COLO829 (cell line): ENCODE measurements at places on chromosomes 4 and X.

DNA sequence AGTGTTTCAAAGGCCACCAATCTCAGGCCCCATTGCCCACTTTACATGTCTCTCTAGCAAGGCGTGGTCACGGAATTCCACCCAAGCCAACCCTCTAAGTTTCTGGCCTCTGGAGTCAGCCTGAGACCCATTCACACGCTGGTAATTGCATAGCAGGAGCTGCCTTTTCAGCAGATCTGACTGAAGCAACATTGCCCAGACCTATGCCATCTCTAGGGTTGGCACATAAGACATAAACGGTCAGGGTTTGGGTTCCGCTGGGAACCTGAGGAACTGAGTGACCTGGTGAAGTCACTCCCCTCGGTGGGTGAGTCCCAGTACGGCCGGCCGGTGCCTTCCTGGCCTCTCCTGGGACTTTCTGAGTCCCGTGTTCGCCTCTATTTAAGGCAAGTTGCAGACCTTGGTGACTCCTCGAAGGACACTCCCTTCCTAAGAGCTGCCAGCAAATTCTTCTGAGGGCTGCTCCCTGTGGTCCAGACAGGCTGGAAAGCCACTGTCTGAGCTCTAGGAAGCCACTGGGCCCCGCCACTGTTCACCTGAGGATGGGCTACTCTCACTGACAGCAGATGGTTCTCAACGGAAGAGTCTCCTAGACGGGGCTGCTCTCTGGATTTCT, 15.9 kb downstream of the CTAG1A start:
- DNase-seq, result no peak

GRCh38 chr4:142191901-142192300, 555.5 kb downstream of the IL15 start:
- no peak for DNase-seq

- DNase-seq, result no peak
Measured at GRCh38 chr4:163693211-163693610, 198.7 kb downstream of the TMA16 start.

- no peak for DNase-seq
Measured at GRCh38 chrX:133985967-133986683, 731 bp upstream of the GPC3 start.

DNA sequence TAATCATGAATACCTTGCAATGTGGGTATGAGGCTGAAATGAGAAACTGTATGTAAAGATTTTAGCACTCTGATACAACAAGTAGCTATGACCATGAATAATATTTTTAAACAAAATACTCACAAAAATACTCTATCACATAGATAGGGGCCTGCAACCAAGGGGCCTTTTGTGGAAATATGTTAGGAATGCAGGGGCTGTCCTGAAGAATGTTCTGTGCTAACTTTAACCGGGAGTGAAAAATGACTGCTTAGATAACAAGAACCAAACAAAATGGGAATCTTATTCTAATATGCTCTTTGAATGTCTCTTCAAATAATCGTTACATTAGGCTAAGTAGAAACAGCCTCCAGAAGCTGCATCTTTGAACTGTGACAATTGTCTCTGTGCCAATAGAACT, 37.9 kb upstream of the GYPA start:
- no peak for DNase-seq

DNA sequence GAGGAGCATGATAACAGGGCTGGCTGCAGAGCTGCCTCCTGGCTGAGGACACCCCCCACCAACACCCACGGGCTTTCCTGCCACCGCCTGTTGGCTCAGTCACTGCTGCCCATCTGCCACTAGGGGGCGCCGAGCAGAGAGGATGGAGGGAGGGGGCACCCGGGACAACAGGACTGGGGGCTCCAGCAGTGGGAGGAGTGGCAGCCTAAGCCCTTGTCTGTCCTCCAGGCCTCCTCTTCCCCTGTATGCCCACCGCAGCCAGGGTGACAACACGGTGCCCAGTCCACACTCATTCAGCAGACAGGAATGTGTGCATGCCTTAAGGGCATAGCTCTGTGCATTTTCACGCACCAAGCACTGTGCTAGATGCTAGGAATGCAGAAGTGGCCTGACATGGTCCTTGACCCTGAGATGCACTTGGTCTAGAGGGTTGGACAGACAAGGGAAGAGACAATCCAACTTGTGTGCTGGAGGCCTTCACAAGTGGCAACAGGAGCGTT, 149.9 kb downstream of the AMMECR1 start:
- peak; percentile 50 for DNase-seq

GRCh38 chrX:53279296-53280237, 1.8 kb downstream of the IQSEC2 start:
- DNase-seq, result no peak

GRCh38 chrX:154411981-154412340, 622 bp downstream of the TAFAZZIN start:
- peak; percentile 60 for DNase-seq

DNA sequence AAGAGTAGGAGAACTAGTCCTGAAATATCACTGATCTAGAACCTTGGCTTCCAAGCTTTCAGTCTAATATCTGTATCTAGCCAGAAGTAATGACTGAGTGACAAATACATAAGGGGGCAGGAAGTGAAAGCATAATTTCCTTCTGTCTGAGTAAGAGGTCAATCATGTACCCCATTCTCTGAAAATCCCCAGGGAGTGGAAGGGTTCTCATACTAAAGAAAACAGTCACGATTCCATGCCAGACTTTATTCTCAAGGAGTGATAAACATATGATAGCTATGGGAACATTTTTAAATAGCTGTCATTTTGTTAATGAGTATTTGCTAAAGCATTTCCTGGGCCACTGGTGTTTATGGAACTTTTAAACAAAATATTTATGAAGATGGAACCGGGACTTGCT, 308.5 kb downstream of the ARHGAP24 start:
- DNase-seq, result no peak

GRCh38 chr4:74480267-74480666, 35.3 kb downstream of the AREG start:
- no peak for DNase-seq

DNA sequence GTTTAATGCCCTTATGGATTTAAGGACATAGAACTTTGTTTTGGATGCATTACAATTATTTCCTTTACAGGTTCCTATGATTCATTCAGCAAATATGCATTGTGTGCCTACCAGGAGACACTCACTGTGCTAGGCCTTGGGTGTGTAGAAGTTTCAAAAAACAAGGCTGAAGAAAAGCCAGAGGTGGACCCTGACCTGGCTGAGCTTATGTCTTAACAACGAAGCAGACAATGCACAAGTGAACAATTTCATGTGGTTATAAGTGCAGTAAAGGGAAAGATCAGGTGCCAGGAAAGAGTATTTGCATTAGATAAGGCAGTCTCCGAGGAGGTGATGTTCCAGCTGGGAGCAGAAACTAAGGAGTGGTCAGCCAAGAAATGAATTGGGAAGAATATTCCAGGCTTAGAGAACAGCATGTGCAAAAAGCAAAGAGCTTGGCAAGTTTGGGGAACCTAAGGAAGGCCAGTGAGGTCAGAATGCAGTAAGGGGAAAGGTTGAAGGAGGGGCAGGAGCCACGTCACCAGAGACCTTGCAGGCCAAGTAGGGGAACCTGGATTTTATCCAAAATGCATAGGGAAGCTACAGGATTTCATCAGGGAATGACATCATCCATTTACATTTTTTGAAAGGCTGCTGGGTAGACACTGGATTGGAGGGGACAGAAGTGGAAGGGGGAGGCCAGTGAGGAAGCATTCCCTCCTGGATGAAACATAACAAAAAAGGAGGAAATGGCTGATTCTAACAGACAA, 193.6 kb downstream of the SOWAHB start:
- no peak for DNase-seq

DNA sequence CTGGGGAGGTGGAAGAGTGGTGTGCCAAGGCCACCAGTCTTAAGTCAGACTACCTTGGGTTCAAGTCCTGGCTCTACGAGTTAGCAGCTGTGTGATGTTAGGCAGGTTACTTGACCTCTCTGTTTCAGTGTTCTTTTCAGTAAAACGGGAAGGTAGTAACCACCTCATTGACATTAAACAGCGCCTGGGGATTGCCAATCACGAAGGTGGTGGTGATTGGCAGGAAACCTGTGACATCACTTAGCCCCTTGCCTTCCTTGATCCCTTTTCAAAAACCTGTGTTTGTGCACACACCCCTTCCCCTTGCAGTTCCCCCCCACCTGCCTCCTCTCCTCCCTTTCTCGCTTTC, 7.6 kb downstream of the KLF3 start:
- DNase-seq, result no peak

- no peak for DNase-seq
Measured at GRCh38 chr4:75822416-75822815, 79.8 kb downstream of the PPEF2 start.

- no peak for DNase-seq
Measured at GRCh38 chr4:42320822-42321388, 76.4 kb upstream of the SHISA3 start.

DNA sequence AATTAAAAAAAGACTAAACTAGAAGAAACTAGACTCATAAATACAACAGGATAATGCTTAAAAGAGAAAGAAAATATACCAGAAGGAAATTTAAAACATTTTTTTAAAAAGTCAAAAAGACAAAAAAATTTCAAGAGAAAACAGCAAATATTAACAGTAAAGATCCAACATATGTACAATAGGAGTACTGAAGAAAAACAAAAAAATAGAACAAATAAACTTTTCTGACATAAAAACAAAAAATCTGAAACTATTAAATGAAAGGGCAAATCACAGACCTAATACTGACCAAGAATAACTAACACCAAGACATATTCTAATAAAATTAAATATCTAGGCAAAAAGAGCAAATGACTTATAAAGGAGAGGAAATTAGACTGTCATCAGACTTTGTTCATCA, 11.5 kb downstream of the DNAJB14 start:
- no peak for DNase-seq

- no peak for DNase-seq
Measured at GRCh38 chr4:87901422-87901992, 68.7 kb downstream of the MEPE start.
